ENCODE measurements at places on chromosomes 12 and 14. TPM values are rescaled to one million over a fixed set of nuclear protein-coding genes. Genes with fewer than 3 reads are reported as not detected.

Gene CGRRF1
- 15.9 TPM for total RNA-seq

Gene ALX1
- total RNA-seq = not detected

Gene KERA
- total RNA-seq = not detected

Gene PTPN21
- total RNA-seq = 18.0 TPM

Gene TARBP2
- 35.5 TPM for total RNA-seq

DNA sequence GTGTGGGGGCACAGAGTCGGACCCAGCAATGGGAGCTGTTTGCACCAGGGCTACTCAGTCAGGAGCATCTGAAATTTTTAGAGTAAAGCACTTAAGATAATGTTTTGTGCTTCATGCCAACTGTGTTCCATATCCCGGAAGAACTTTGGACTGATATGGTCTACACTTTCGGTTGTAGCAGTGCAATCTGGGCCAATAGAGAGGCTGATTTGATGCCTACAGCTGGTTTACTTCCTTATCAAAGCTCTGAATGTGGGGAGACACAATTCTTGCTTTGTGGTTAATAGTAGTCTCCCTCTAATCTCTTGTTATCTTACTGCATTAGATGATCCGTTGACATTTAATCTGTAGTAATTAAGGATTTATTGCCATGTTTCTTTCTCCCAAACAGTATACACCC is 7.8 kb upstream of the VDR start:
- no peak for DNase-seq

- DNase-seq = no peak
Measured at GRCh38 chr12:89215196-89215595, 137.1 kb downstream of the DUSP6 start.

DNA sequence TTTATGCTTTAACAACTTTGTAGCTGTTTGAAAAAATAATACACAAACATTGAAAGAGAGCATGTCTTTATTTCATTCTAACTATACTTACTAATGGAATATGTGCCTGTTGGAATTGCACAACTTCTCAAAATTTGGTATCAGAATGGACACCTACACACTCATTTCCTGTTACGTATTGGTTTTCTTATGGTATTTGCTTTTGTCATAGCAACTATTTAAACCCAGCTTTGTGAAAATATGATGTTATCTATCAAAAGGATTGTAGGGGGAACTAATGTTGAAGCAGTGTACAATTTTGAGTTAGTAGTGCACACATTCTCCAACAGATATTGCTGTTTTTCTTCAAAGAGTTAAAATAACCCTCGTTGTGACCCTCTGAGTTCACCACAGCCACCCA is 52.6 kb downstream of the RBMS2 start:
- peak; percentile 69 for DNase-seq

GRCh38 chr12:106975098-106975497 is 11.8 kb downstream of the MTERF2 start:
- DNase-seq = no peak

DNA sequence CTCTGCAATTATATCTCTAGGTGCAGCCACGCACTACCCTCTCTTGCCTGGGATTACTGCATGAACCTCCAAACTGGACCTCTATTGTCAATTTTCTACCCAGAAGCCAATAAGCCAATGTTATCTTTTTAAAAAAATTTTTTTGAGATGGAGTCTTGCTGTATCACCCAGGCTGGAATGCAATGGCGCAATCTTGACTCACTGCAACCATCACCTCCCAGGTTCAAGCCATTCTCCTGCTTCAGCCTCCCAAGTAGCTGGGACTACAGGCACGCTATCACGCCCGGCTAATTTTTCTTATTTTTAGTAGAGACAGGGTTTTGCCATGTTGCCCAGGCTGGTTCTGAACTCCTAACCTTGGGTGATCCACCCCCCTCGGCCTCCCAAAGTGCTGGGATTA is 11.2 kb upstream of the PXN start:
- DNase-seq = peak; percentile 48

GRCh38 chr14:65346895-65347294 is 65.6 kb upstream of the FUT8 start:
- no peak for DNase-seq

DNA sequence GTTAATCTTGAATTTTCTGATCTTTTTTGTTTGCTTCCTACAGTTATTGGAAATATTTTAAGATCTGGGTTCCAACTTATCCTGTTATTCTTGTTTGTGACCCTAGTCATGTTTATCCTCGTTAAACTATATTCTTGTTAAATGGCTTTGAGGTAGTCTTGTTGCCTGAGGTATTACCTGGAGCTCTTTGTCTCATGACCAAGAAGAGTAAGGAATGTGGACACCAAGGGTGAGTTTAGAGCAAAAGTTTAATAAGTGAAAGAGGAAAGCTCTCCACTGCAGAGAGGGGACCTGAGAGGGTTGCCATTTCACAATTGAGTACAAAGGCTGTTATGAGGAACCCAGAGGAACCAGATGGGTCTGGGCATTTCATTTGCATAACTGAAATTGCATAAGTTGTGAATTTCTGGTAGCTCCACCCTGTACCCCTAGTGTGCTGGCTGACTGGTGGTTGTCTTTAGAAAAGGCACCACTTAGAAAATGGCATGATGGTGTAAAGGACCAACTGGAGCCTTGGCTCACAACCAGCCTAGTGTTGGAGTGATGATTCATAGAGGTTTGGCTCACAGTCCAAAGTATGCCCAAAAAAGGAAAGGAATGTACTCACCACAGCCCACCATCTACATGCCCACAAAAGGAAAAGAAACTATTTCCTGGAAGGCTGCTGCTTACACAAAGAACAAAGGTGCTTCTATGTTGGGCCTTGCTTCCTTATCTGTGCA is 36.7 kb upstream of the RESF1 start:
- DNase-seq = no peak

GRCh38 chr12:127531542-127531941 is 735.4 kb upstream of the TMEM132C start:
- no peak for DNase-seq

GRCh38 chr12:103727638-103728037 is 113.4 kb downstream of the NT5DC3 start:
- DNase-seq = no peak

- DNase-seq = peak; percentile 66
Measured at GRCh38 chr12:115619061-115619460, 658.4 kb downstream of the MED13L start.

- no peak for DNase-seq
Measured at GRCh38 chr12:78795934-78796445, 68.6 kb upstream of the SYT1 start.

DNA sequence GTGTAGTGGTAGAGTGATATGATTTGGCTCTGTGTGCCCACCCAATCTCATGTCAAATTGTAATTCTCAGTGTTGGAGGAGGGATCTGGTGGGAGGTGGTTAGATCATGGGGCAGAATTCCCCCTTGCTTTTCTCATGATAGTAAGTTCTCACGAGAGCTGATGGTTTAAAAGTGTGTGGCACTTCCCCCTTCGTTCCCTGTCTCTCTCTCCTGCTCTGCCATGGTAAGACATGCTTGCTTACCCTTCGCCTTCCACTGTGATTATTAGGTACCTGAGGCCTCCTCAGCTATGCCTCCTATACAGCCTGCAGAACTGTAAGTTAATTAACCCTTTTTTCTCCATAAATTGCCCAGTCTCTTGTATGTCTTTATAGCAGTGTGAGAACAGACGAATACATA is 115.7 kb upstream of the FUT8 start:
- DNase-seq = no peak

- no peak for DNase-seq
Measured at GRCh38 chr12:14577344-14577743, 9.7 kb upstream of the PLBD1 start.

- DNase-seq = no peak
Measured at GRCh38 chr14:57066463-57066862, 202.2 kb downstream of the EXOC5 start.

Measured in osteoblast (primary cell).